ENCODE measurements at places on chromosomes 12 and 14.
A peak's percentile ranks its signal among the peaks of the same experiment; 100 is the strongest.

DNA sequence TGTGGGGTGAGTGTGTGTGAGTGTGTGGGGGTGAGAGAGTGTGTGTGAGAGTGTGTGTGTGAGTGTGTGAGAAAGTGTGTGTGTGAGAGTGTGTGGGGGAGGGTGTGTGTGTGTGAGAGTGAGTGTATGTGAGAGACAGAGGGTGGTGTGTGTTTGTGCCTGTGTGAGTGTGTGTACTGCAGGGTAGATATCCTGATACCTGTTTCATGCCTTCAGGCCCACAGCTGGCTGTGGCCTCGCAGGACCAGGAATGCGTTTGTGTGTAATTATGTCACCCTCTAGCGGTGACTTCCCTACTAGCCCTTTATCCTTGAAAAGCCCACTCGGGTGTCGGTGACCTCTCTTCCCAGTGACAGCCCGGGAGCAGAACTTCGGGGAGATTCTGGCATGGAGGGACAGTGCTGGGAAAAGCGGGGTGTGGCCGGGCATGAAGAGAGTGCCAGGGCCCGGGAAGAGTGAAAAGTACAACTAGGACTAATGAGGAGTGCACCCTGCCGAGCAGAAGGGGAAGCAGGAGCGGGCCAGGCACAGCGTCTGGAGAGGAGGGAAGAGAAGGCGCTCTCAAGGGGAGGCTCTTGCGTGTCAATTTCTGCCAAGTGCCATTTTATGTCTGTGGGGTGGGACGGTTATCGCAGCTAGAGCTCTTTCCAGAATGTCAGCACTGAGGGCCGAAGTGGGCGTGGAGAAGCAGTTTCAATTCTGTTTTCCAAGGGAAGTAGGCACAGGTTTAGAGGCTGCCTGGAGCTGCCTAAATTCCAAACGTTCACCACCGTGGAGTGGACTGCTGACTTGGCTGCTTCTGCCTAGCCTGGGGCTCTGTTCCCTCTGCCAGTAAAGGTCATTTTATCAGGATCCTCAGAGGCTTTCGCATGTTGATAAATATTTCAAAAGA lies 11.0 kb upstream of the FBXL14 start:
- peak; percentile 77 for DNase-seq

DNA sequence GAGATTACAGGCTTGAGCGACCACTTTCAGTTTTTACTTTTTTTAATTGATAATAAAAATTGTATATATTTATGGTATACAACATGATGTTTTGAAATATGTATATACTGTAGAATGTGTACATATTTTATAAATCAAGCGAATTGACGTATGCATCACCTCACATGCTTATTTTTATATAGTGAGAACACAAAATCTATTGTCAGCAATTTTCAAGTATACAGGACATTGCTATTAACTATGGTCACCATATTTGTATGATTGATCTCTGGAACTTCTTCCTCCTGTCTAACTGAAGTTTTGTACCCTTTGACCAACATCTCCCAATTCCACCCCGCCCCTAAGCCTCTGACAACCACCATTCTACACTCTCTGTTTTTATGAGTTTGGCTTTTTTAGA lies 56.3 kb upstream of the KICS2 start:
- no peak for DNase-seq

DNA sequence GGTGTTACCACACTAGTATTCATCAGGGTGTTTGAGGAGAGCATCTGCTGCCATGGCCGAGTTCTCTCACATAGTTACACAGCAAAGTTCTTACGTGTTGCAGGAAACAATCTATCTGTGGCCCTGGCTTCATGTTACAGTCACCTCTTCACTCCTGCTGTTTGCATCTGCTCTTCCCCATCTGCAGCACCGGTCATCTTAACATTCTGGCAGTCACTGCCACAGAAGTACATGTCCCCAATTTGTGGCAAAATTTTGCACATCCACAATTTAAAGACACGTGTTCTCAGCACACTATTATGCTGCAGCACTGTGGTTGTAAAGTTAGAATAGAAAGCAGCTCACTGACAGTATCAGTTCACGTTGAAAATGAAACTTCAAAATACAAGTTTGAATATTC lies 23.2 kb downstream of the MAPK1IP1L start:
- no peak for DNase-seq

DNA sequence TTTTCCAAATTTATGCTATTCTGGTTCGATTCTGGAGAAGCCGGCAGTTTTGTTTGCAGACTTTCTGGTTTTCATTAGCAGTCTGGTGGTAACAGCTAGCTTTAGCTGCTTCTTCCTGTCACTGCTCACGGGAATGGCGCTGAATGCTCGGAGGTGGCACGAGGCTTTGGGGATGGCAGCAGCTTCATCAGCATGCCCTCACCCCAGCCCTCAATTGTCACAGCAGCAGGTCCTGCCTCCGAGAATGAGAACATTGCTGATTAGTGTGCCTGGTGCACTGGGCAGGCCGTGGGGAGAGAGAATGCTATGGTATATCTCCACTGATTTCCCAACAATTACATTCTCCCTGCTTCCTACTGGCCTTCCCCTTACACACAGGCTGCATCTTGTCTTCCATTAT lies 73.6 kb downstream of the SAMD4A start:
- no peak for DNase-seq

DNA sequence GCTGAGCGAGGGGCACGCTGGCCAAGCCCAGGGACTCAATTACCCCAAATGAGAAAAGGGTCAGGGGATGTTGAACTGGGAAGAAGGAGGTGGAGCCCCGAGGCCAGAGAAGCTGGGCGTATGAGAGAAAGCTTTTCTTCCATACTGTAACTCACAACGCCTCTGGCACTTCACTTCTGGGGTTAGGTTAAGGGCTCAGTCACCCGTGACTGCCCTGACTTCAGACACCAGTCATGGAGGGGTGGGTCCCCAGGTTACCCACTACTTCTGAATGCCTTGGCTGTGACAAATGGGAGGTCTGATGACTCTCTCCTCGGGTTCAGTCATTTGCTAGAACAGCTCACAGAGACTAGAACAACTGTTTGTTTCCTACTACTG lies 5.5 kb upstream of the GPR132 start:
- DNase-seq, result no peak

DNA sequence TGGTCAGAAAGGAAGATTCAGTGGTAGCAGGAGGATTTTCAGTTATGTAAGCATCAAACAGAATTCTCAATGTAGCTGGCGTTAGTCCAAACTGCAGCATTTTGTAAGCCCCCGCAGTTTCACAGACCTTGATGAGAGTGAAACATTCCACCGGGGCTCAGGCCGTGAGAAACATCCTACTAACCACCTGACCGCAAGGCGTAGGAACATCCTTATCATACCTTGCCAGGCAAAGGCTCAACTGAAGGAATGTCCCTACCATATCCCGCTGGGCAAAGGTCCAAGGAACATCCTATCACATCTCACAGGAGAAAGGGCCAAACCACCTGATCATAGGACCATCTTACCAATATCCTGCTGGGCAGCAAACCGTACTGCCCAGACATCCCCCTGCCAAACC lies 624.8 kb upstream of the TMEM132C start:
- DNase-seq, result no peak

GRCh38 chr14:69242311-69243224 lies 17.4 kb upstream of the GALNT16 start:
- no peak for DNase-seq

DNA sequence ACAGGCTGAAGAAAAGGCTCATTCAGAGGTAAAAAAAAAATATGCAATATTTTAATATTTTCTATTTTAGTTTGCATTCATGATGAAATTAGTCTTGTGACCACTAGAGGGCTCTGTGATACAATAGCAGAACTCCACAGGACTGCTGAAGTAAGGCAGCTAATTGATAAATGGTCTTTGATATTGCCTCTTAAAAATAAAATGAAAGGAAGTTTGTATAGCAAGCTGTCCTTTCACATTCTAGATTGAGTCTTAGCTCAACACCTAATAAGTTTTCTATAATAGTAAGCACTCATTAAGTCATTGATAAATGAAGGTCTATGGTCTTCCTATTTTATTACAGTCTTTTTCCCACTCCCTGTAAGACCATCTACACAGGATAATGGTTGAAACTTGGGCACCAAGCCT lies 315.7 kb downstream of the NAV3 start:
- DNase-seq, result no peak

DNA sequence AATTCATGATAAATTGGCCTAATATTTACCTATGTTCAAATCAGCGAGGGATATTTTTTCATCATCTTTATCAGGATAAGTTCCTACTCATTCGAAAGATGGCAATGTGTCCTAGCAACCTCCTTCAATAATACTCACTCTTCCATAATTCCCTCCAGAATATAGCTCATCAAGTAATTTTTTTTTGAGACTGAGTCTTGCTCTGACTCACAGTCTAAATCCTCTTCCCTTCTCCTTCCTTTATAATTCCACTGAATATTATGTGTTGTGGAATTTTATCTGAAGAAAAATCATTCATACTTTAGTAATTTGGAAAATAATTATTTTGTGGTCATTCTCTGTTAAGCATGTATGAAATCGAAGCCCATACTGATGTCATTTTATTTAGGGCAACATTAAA lies 663.8 kb downstream of the FLRT2 start:
- no peak for DNase-seq

- no peak for DNase-seq
Measured at GRCh38 chr12:104551313-104551931, 94.7 kb downstream of the CHST11 start.

- no peak for DNase-seq
Measured at GRCh38 chr12:50786498-50787231, 22.8 kb downstream of the ATF1 start.

- no peak for DNase-seq
Measured at GRCh38 chr14:89445273-89445973, 28.4 kb upstream of the FOXN3 start.

DNA sequence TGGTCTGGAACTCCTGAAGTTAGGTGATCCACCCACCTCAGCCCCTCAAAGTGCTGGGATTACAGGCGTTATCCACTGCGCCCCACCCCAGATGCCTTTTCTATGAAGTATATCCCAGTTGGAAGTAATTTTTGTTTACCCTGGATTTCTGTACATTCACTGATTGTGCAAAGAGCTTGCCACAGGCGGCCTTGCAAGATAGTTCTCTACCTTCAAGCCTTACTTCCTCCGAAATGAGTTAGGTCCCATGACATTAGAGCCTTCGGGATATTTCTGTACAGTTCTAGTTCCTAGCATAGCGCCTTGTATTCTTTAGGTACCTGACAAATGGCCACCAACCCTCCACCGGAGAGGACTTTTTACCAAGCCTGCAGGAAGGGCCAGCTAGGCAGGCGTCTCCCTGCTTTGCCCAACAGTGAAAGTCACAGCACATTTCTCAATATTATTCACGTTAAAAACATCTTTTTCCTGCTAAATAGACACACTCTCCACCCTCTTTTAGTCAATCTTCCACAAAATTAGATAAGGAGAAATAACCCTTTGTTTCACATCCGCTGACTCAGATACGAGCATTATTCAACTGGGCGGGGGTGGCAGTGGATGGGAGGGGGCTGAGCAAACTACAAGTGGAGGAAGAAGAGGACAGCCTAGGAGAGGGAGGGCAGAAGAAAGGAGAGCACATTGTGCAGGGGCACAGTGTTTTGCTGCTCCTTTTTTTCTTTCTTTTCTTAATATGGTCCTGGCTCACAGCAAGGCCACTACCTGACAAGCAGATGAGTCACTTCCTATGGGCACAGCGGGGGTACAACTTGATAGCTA lies 40.0 kb upstream of the CAPRIN2 start:
- DNase-seq, result no peak

- DNase-seq, result no peak
Measured at GRCh38 chr14:65297744-65298143, 114.8 kb upstream of the FUT8 start.

DNA sequence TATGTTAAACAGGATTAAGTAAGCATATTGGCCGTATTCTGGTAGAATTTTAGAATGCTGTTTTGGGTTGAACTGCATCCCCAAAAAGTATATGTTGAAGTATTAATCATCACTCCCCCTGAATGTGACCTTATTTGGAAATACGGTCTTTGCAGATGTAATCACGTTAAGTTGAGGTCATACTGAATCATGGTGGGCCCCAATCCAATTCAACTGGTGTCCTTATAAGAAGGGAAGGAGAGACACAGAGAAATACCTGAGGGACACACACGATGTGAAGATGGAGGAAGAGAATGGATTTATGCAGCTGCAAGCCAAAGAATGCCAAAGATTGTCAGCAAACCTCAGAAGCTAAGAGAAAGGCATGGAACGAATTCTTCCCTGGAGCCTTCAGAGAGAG lies 268.6 kb downstream of the ITPR2 start:
- no peak for DNase-seq

GRCh38 chr14:68632054-68632895 lies 160.6 kb downstream of the ZFP36L1 start:
- no peak for DNase-seq

- no peak for DNase-seq
Measured at GRCh38 chr14:54335569-54336155, 61.1 kb upstream of the CDKN3 start.

GRCh38 chr14:72740966-72741825 lies 152.7 kb downstream of the DPF3 start:
- DNase-seq, result no peak

DNA sequence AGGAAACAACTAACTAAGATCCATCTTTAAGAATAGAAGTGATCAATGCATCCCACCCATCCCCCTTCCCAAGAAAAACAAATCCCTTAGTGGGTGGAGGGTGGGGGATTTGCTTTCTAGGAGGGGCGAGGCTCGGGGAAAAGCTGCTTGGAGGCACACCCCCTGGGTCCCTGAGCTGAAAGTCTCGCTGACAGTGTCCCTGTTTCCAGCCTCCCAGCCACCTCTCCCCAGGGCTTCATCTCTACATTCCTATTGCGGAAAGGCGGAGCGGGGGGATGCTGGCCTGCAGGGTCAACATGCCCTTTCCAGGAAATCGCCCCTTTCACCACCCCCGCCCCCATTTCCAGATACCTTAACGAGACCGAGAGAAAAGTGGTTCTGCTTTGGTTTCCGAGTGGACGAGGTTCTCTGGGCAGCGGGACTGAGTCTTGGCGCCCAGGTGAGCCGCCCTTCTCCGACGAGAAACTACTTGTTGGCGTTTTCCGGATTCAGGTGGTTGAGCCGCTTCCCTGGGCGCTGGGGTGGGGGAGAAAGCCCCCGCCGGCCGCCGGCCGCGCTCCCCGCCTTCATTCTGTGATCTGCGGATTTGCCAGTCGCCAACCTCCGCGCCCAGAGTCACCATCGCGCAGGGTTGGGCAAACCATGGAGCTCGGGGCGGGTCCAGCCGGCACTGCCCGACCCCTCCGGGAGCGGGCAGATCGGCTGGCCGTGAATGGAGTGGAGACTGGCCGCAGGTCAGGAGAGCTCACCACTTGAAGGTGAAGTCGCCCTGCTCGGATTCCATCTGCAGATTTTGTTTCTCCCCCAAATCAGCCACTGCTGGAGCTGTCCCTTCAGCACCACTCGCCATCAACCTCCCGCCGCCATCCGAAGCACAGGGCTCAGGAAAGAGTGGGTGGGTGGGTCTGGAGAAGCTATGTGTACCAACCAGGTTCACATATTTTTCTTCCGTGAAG lies 505 bp downstream of the KCNC2 start:
- no peak for DNase-seq

GRCh38 chr14:26855077-26855753 lies 257.4 kb upstream of the NOVA1 start:
- no peak for DNase-seq
